ENCODE measurements at places on chromosomes 5 and 9. TPM values are rescaled to one million over a fixed set of nuclear protein-coding genes. Genes with fewer than 3 reads are reported as not detected.

PDCD1LG2 gene
- 0.63 TPM for total RNA-seq

WNK2 gene
- 86.1 TPM for total RNA-seq

TOR4A gene
- 0.31 TPM for total RNA-seq

SIMC1 gene
- total RNA-seq, result 31.9 TPM

CRHBP gene
- 2.8 TPM for total RNA-seq

PCDHA6 gene
- total RNA-seq, result 46.3 TPM

FCN1 gene
- total RNA-seq, result 0.31 TPM

FBXL7 gene
- 5.0 TPM for total RNA-seq

MOCS2 gene
- total RNA-seq, result 39.4 TPM

TBC1D2 gene
- total RNA-seq, result 5.9 TPM

CLINT1 gene
- 61.7 TPM for total RNA-seq

TXNDC8 gene
- total RNA-seq, result not detected

SNAPC4 gene
- total RNA-seq, result 12.2 TPM

NRARP gene
- total RNA-seq, result 5.0 TPM

ALDH7A1 gene
- 64.2 TPM for total RNA-seq

HMMR gene
- total RNA-seq, result 3.8 TPM

PARP8 gene
- total RNA-seq, result 61.3 TPM

CTNNA1 gene
- 261 TPM for total RNA-seq

DELE1 gene
- total RNA-seq, result 85.4 TPM
